ENCODE measurements at places on chromosomes 3 and 15.

- peak; percentile 55 for DNase-seq
These were observed 341.8 kb upstream of the TBL1XR1 start for GRCh38 chr3:177538750-177539730.

- no peak for DNase-seq
These were observed 125.6 kb upstream of the ROPN1 start for GRCh38 chr3:124117486-124117885.

DNA sequence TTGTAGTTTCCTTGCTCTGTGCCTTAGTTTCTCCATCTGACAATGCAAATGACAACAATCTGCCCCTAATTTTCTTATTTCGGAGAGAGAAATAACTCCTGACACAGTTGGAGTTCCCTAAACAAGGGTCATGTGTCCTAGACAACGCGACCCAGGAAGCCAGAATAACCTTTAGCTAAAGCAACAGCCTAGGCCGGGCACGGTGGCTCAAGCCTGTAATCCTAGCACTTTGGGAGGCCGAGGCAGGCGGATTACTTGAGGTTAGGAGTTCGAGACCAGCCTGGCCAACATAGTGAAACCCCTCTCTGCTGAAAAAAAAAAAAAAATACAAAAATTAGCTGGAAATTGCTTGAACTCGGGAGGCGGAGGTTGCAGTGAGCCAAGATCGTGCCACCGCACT is 49.9 kb downstream of the MCF2L2 start:
- no peak for DNase-seq

GRCh38 chr15:67547064-67547463 is 4.6 kb downstream of the MAP2K5 start:
- DNase-seq: no peak

DNA sequence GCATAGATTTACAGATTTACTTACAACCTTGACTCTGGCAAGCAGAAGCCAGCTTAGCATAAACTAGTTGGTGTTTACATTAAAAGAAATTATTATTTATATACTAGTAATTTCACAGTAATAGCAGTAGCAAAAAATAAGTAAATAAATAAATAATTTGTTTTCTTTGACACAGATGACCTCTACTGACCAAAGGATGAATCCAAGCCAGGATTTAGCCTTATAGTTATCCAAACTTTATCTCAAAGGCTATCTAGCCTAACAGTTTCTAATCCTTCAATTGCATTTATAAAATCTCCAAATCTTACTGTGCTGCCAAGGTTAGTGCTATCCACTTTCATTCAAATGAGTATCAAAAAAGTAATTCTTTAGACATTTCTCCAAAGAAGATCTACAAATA is 64.3 kb downstream of the FRMD5 start:
- DNase-seq: no peak

DNA sequence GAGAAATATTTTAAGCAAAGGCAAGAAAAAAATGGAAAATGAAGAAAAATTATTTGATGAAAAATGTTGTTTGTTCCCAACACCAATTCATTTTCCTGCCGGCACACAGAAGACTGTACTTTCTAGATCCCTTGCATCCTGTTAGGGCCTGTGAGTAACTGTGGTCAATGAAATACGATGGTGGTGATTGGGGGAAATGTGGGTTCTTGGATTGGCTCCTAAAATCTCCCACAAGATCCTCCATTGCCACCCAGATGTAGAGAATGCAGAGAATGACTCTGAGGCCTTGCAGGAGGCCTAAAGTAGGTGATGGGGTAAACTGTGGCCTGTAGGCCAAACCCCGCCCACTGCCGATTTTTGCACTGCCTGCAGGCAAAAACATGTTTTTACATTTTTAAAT is 46.3 kb upstream of the C3orf70 start:
- DNase-seq: no peak

DNA sequence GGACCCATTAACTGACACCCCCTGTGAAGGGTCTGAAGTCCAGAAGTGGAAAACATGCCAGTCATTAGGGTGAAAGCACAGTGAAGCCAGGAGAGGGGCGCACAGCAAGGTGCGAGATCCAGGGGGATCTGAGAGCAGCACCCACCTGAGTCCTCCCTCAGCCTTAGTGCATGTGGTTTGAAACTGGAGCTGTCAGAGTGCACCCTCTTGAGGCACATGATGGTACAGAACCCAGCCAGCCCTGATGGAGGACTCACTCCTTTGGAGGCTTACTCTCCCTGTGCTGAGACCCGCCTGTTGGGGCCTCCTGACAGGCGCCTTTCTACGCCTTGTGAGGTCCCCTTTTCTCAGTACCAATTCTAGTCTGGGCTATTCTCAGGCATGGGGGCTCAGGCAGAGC is 77.8 kb downstream of the IL20RB start:
- DNase-seq: no peak

DNA sequence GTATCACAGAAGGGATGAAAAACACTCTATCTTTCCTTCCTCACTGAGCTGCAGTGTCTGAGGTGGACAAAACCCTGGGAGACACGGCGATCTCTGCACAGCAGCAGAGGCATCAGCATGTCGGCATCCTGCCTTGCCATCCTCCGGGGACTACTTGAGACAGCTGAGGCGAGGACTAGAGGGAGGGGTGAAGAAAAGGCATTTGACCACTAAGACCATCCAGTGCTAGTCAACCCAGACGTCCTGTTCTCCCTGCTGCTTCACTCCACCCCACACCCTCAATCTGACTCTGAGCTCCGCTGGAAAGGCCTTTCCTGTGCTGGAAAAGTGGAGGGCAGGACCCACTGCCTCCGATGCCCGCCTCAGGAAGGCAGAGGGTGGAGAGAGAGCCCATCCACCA is 67.3 kb downstream of the VGLL4 start:
- no peak for DNase-seq

DNA sequence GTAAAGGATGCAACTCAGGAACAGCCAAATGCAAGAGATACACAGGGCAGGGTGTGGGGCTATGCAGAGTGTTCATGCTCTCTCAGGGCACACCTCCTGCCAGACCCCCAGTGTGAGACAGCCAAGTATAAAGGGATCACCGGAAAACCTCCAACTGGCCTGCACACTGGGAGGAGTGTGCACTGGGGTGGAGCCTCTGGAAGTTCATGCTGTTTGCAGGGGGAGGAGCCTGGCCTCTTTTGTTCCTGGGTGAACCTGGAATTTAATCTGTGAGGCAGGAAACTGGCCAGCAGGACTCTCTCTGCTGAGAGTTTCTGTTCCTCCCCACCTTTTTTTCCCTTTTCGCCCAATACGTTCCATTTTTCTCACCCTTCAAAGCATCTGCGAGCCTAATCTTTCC is 204.1 kb downstream of the WNT5A start:
- DNase-seq: no peak

DNA sequence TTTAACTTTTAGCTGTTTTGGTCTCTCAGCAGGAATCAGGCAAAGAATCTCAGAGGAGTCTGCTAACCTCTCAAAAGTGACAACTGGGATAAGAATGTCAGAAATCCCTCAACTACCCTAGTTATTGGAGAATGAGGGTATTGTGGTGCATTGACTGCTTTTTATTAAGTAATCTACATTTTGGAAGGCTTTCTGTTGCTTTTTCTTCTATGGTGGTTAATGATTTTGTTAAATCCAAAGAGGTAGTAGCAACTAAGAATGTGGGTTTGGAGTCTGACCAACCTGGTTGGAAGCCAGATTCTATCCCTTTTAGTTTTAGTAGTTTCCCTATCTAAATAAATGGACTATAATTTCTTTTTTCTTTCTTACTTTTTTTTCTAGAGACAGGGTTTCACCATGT is 94.7 kb upstream of the RNF7 start:
- no peak for DNase-seq

- peak; percentile 4 for DNase-seq
These were observed 45.5 kb downstream of the HPS3 start for GRCh38 chr3:149174901-149175300.

DNA sequence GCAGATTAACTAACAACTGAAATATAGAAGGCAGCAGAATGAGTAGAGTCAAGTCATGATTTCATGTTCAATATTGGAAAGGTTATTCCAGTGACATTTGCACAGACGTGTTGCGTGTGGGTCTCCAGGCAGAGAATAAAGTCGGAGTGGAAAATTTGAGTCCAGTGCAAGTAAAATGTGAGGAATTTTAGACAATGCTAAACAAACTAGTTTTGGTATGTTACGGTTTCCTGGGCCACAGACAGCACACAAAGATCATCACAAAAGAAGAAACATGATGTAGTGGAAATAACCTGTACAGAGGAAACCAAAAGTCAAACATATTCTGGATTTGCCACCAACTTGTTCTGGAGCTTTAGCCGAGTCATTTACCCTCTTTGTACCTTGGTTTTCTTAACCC is 367 bp downstream of the OR4F6 start:
- no peak for DNase-seq

- DNase-seq: no peak
These were observed 651.0 kb upstream of the TGFBR2 start for GRCh38 chr3:29955413-29955812.

DNA sequence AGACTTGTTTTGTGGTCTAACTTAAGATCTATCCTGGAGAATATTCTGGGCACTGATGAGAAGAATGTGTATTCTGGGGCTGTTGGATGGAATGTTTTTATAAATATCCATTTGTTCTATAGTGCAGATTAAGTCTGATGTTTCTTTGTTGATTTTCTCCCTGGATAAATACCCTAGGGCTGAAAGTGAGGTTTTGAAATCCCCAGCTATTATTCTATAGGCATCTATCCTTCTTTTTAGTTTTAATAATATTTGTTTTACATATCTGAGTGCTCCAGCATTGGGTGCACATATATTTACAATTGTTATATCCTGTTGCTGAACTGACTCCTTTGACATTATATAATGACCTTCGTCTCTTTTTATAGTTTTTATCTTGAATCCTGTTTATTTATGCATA is 42.9 kb downstream of the GALK2 start:
- DNase-seq: no peak

DNA sequence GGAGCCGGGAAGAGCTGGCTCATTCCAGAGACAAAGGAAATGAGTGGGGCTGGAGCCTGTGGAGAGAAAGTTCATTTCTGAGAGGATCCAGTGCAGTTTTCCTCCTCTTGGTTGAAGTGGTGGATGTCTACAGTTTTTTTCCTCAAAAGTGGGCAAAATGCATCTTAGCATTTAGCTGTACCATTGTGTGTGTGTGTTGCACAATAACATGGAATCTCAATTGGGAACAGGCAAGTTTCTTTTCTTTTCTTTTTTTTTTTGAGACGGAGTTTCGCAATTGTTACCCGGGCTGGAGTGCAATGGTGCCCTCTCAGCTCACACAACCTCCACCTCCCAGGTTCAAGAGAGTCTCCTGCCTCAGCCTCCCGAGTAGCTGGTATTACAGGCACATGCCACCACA is 101.5 kb upstream of the UBE2E1 start:
- DNase-seq: no peak

- DNase-seq: no peak
These were observed 43.2 kb upstream of the PTPN23 start for GRCh38 chr3:47337656-47338055.

GRCh38 chr3:117059956-117060270 is 350.3 kb downstream of the TUSC7 start:
- no peak for DNase-seq

DNA sequence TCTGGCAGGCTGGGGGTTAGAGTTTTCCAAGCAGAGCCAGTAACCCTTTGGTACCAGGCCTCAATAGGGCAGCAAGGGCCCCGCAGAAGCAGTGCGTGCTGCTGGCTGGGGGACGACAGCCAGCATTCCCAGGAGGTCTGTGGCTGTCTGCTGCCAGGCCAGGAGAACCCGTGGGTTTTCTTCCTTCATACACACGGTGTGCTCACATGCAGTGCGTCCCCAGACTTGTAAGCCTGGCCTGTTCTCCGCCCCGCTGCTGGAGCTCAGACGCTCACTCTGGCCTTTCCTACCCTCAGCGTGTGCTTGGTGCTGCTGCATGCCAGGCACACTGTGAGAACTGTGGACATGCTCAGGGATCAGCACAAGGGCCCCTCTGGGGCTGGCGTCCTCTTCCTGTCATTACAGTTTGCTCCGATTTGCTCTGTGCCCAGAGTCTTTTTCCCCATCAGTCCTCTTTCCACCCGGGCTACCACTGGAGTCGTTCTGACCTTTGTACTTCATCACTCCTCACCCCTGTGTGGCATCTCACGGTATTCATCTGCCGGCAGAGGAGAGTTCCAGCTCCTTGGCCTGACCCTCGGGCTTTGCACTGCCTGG is 149.5 kb downstream of the DNAJB8 start:
- no peak for DNase-seq

- no peak for DNase-seq
These were observed 37.6 kb upstream of the RGMA start for GRCh38 chr15:93126599-93126998.

DNA sequence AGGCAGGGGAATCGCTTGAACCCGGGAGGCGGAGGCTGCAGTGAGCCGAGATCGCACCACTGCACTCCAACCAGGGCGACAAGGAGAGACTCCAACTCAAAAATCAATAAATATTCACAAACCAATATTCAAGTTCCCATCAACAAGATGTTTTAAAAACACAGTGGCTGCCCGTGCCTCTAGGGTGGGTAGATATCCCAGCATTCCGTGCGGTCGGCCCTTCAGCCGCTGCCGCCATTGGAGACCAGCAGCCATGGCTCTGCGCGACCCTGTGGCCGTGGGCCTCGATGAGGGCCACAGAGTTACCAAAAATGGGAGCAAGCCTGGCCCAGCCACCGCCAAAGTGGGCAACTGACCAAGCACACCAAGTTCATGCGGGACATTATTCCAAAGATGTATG is 6.7 kb downstream of the ULK4 start:
- no peak for DNase-seq

DNA sequence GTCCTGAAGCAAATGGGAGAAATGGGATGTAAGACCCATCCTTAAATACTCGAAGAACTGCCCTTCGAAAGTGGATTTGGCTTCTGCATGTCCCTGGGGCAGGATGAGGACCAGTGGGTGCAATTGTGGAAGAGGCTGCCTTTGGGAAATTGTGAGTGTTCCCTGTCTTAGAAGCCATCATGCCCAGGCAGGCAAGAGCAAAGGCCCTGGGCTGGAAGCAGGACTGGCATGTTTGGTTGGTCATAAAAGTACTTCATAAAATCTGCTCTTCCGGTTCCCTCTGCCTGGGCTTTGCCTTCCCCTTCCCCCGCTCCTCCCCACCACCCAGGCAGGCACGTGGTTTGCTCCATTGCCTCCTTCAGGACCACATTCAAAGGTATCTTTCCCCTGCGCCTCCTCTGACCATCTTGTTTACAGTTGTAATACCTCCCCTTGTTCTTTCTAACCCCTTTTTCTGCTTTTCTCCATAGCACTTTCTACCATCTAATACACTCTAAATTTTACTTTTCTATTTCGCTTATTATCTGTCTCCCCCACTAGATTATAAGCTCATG is 8.3 kb downstream of the MINAR1 start:
- no peak for DNase-seq

GRCh38 chr3:90054311-90054710 is 946.9 kb downstream of the EPHA3 start:
- DNase-seq: no peak

DNA sequence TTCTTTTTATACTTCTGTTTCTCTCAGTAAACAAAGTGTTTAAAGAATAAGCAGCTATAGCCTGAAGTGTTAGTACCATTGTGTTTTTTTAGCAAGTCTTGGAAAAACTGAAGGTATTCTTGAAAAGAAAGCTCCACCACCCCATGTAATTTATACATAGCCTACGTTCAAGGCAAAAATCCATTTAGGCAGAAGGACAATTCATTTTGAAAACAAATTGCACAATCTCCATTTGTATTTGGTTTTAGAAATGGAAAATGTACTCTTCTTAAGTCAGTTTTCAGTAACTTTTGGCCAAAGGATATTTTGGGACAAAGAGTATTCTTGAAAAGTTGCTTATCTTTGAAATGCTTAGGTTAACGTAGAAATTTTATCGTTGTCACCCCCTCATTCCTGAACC is 34.5 kb downstream of the PTPRG start:
- DNase-seq: no peak
